ENCODE measurements at places on chromosomes 16 and 17.

DNA sequence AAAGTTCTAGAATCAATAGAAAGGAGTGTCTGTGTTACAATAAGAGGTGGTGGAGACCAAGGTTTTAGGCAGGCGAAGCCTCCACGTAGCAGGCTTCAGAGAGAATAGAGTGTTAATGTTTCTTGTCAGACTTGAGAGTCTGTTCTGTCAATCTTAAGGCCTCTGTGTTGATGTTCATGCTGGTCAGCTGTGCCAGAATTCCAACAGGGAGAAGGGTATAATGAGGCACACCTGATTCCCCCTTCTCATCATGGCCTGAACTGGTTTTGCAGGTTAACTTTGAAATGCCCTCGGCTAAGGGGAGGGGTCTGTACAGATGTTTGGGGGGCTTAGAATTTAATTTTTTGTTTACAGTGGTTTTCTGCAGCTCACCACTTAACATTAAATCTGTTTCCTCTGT is 46.0 kb downstream of the RNF112 start:
- no peak for DNase-seq

DNA sequence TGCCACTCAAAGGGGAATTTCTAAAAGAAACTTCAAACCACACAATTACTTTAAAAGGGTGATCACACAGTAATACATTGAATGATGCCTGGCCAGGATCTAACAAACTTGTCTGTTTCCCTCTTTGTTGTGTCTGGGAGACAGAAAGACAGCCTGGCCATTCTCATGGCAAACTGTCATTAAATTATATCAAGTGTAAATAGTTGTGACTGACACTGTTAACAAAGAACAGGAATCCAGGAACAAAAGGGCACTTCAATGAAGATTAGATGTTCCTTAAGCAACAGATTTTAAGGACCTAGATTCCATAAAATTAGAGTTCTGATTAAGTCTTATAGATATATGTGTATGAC is 383.6 kb downstream of the KCNJ2 start:
- no peak for DNase-seq

DNA sequence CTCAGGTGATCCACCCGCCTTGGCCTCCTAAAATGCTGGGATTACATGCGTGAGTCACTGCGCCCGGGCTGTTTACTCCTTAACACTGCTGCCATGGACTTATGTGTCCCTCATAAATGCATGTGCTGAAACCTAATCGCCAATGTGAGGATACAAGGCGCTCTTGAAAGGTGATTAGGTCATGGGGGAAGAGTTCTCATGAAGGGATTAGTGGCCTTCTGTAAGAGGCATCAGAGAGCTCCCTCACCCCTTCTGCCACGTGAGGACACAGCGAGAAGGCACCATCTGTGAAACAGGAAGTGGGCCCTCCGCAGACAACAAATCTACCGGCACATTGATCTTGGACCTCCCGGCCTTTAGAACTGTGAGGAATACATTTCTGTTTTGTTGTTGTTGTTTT is 19.1 kb downstream of the ITPRIPL2 start:
- DNase-seq, result no peak

DNA sequence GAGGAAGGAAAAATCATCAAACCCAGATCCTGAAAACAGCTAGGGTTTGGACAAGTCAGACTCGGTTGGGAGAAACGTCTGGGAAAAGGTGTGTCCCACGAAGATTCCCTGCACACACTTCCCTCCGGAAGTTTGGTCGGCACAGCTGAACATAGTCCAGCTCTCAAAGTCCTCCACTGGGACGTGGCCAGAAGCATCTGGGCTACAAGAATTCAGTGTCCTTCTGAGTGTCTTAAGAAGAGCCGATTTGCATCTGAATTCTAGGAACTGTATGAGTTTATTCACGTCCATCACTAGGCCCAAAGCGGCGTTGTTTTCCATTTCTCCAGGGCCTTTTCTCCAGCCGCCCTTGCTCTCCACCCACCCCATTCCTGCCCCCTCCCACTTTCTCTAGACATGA is 109.1 kb downstream of the C17orf67 start:
- no peak for DNase-seq

- peak; percentile 61 for DNase-seq
These were observed at the start of gene SAMD14 for GRCh38 chr17:50129728-50130558. Gene SAMD14 (minus strand): TSS chr17:50130160. CDS start chr17:50124959, 5,201 bp downstream.
